ENCODE measurements at places on chromosomes 4 and X.

DNA sequence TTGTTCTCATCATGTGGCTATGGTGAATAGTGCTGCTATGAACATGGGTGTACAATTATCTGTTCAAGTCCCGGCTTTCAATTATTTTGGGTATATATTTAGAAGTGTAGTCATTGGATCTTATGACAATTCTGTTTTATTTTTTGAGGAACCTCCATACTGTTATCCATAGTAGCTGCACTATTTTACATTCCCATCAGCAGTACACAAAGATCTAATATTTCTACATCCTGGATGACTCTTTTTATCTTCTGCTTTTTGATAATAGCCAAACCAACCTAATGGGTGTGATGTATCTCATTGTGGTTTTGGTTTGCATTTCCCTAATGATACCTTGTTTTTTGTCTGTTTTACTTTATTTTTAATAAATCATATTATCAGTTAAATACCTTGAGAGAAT, 12.9 kb upstream of the IL13RA1 start:
- no peak for DNase-seq

DNA sequence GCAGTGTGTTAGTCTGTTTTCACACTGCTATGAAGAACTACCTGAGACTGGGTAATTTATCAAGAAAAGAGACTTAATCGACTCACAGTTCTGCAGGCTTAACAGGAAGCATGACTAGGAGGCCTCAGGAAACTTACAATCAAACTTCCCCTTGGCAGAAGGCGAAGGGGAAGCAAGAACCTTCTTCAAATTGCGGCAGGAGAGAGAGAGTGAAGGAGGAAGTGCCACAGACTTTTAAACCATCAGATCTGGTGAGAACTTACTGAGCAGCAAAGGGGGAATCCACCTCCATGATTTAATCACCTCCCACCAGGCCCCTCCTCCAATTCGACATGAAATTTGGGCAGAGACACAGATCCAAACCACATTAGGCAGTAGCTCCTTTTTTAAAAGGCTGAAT, 59.2 kb upstream of the LEF1 start:
- no peak for DNase-seq

DNA sequence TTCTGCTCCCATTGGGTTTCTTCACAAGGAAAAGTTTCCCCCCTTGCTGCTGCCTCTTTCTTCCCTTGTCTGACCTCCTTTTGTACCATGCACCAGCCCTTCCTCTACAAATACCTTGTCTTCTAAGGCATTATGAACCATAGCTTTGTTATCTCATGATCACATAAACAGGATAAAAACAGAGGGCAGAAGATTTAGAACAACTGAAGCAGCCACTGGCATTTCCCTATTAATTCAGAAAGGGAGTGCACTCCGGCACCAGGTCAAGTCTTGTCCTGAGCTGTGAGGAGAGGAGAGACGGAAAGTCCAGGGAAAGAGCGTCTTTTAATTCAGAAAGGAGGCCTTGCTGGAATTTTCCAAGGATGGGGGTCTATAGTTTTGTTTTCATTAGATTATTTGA, 281.7 kb downstream of the RCHY1 start:
- DNase-seq = no peak

GRCh38 chr4:10009861-10010500, 11.3 kb downstream of the SLC2A9 start:
- DNase-seq = no peak

DNA sequence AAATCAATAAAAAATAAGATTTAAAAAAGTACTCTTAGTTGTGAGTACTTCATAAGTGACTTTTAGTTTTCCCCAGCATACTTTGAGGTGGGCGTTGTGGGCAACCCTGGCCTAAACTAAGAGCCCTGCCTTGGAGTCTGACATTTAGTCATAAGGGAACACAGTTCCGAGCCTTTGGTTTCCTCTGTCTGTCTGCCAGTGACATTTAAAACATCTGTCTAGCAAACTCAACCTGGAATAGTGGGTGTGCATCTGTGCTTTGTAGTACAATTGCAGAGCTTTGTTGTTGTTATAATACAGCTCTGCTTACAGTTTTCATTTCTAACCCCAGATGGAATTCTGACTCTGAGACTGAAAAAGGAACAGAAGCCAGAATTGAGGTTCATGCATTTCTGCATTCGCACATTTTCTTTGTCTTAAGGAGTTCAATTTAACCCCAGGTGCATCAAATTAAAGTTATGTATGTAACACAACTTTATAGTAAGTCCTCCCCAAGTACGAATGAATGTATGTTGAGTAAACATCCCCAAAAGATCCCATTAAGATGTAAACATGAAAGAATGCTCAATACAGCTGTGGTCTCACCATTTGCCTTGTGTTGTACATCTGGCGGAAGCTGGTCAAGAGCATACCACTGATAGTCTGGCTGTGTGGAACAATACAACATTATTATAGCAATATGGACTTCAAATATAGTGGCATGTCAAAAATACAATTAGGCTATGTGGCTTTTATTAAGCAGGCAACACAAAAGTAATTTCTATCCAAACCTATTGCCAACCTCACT, 25.9 kb downstream of the TNIP3 start:
- no peak for DNase-seq

GRCh38 chrX:20789103-20789502, 522.4 kb upstream of the RPS6KA3 start:
- no peak for DNase-seq

- no peak for DNase-seq
Measured at GRCh38 chrX:65933085-65933589, 106.7 kb downstream of the VSIG4 start.

- no peak for DNase-seq
Measured at GRCh38 chrX:31136144-31136611, 64.3 kb upstream of the FTHL17 start.

- DNase-seq = peak; percentile 41
Measured at GRCh38 chrX:133215747-133216146, 2.4 kb downstream of the TFDP3 start.

- DNase-seq = no peak
Measured at GRCh38 chr4:185086053-185086452, 57.0 kb upstream of the SLC25A4 start.

DNA sequence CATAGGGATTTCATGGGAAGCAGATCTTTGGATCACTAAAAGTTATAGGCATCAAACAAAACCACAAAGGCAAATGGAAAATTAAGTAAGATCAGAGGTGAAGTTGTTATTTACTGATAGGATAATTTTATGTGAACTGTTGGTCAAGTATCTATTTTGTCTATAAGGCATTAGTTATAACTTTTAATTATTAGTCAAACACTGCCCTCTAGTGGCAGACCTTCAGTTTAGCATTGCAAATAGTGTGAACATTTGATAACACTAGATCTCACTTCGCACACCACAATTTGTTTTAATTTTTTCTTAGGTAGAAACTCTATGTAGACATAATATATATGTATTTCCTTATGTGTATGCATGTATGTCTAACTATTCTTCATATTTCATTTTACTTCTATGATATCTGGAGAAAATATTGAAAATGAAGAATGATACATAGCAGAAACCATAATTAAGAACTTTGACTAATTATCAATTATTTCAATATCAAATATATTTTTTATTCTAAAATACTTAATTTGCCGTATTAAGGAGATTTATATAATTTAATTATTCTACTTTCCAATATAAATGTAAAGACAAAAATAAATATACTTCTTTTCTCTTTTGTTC, 214.5 kb upstream of the TACR3 start:
- peak; percentile 36 for DNase-seq

GRCh38 chrX:147884958-147885357, 26.8 kb upstream of the FMR1 start:
- no peak for DNase-seq

- no peak for DNase-seq
Measured at GRCh38 chr4:85368240-85368639, 106.7 kb upstream of the ARHGAP24 start.

- peak; percentile 66 for DNase-seq
Measured at GRCh38 chr4:119508281-119508680, 120.3 kb downstream of the PDE5A start.

DNA sequence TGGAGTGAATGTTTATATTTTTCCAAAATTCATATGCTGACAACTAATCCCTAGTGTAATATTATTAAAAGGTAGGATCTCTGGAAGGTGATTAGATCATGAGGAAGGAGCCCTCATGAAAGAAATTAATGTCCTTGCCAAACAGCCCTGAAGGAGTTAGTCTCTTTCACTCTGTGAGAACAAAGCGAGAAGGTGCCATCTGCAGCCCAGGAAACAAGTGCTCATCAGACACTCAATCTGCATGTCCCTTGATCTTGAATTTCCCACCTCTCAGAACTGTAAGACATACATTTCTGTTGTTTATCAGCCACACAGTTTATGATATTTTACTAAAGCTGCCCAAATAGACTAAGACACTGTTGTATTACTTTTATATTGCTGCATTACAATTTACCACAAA, 1283.4 kb downstream of the PCDH7 start:
- DNase-seq = no peak

DNA sequence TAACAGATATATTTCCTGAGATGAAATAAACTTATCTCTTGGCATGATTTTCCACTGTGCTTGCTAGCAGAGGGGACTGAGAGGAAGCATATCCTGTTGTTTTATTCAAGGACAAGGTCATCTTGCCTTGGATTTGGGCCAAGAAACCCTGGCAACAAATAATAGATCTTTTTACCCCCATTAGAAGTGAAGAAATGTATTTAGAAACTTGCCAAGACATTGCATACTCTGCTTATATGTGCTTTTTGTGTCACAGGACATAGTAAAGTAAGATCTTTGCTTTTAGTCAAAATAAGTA, 170.2 kb downstream of the RAPGEF2 start:
- DNase-seq = peak; percentile 61

- DNase-seq = no peak
Measured at GRCh38 chr4:587671-588350, 11.7 kb upstream of the TMEM271 start.

DNA sequence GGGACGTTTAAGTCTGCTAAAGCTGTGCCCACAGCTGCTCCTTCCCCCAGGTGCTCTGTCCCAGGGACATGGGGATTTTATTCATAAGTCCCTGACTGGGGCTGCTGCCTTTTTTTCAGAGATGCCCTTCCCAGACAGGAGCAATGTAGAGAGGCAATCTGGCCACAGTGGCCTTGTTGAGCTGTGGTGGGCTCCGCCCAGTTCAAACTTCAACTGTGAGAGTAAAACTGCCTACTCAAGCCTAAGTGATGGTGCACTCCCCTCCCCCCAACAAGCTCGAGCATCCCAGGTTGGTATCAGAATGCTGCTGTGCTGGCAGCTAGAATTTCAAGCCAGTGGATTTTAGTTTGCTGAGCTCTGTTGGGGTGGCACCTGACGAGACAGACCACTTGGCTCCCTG, 1371.4 kb downstream of the ADGRL3 start:
- no peak for DNase-seq

DNA sequence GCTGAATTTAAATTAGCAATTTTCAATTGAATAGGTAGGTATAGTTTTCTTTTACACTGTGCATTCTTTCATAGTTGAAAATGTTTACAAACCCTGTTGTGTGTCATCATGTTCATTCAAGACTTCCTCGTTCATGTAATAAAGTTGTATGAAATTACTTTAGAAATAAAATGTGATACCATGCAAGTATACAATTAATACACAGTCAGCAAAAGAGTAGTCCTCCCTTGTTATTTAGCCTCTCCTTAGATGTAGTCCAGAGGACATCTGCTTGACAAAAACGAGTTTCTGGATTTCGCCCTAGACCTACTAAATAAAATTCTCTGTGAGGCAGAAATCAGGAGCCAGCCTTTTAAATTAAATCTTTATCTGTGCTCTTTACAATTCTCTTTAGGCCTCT, 231.6 kb downstream of the CXXC4 start:
- no peak for DNase-seq

- peak; percentile 36 for DNase-seq
Measured at GRCh38 chr4:93764639-93765246, 63.8 kb upstream of the ATOH1 start.

DNA sequence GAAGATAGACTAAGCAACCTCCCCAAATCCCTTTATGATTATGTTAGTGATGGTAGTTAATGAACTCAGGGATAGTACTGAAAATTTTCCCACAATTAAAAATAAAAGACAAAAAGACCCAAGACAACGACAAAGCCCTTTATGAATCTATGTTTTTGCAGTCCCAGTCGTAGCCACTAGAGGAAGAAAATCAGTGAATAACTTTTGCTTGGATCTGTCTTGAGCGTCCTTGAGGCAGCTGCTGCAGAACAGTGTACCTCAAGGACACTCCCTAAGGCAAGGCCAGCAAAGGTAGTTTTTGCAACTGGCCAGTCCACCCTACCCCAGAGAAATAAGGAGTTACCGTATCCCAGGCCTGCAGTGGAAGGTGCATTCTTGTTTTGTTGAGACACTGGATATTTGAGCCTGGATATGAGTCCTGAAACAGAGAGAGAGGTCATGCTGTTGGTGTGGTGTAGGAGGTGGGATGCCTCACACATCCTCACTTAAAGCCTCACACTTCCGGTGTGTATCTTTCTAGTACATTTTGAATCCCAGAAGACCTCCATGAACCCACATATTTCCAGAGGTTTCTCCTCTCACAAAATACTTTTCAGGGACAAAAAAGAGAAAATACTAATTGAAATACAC, 8.7 kb upstream of the TIMM8A start:
- peak; percentile 33 for DNase-seq

GRCh38 chr4:40389986-40390385, 54.9 kb downstream of the CHRNA9 start:
- no peak for DNase-seq

DNA sequence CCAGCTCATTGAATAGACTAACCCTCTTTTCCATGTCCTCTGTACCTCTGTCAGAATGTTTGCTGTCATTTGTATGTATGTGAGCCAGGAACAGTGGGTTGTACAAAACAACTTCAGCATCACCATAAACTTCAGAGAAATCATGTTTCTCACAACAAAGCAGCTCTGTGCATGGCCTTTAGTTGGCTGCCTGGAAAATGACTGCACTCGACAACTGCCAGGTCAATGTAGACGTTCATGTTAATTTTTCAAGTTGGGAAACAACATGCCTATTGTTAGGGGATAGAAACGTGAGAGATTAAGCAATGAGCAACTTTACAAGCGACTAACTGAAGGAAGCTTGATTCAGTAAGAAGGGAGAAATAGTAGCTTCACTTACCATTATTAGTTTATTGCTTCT, 17.9 kb upstream of the CXCL11 start:
- DNase-seq = no peak

DNA sequence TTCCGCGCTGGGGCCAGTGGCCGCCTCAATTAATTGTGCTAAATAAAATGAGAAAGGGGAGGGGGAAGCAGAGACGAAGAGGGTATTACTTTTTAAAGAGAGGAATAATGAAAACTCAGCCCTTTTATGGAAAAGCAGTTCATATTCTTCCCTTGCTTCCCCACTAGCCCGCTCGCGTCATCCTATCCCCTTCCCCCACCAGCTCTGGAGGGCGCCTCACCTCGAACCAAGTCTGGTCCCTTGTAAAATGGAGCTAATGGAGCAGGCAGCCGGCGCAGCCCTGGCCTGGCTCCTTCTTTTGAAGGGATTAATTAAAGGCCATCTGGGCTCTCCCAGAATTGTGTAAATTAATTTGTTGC, 511 bp upstream of the NKX6-1 start:
- no peak for DNase-seq

DNA sequence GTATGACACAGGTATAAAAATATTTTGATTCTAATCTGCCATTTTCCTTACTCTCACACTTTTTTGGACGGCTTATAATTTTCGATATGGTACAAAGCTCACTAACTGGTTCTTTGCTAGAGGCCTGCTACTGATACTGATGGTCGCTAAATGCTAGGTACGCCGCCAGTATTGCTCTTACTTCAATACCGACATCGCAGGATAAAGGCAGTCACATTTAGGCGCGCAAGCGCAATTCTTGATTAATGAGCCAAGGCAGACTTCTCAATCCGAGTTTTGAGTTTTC, 557 bp upstream of the USP38 start:
- no peak for DNase-seq
